Sigmoid colon (tissue), 7 donors: ENCODE measurements at places on chromosomes 3 and 15. TPM values are rescaled to one million over a fixed set of nuclear protein-coding genes. Genes with fewer than 3 reads are reported as not detected.

Gene PAK6
- 1.4 TPM for total RNA-seq

Gene HIGD2B
- total RNA-seq, result not detected

Gene CADPS
- 8.2 TPM for total RNA-seq

Gene MGA
- total RNA-seq, result 64.8 TPM

Gene COL8A1
- 16.0 TPM for total RNA-seq

Gene SLC38A3
- total RNA-seq, result 0.28 TPM

Gene ASB14
- not detected for total RNA-seq

Gene ADGRG7
- not detected for total RNA-seq

Gene PDCD10
- 62.4 TPM for total RNA-seq

Gene CCDC39
- not detected for total RNA-seq

DNA sequence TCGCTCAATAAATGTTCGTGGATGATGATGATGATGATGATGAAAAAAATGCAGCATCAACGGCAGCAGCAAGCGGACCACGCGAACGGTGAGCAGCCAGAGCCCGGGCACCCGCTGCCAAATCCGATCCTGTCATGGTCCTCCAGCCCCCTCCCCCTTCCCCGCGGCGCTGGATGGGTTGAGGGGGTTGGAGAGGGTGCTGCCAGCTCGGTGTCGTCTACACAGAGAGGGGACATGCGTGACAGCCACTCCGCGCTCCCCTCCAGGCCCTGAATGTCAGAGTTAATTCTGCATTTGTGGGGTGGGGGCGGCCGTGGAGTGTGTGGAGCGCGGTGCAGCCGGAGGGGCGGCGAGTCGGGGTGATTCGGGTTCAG lies 722 bp downstream of the CACNA1D start:
- peaks cover 55% of the 10 kb centered on the region for H3K4me1 ChIP-seq
- peak overlapping the region; percentile 34 for H3K4me3 ChIP-seq
- no peaks in the 10 kb centered on the region for H3K27me3 ChIP-seq
- H3K36me3 ChIP-seq, result no peaks in the 10 kb centered on the region
- H3K27ac ChIP-seq, result peak overlapping the region; percentile 66
- no peak for DNase-seq

DNA sequence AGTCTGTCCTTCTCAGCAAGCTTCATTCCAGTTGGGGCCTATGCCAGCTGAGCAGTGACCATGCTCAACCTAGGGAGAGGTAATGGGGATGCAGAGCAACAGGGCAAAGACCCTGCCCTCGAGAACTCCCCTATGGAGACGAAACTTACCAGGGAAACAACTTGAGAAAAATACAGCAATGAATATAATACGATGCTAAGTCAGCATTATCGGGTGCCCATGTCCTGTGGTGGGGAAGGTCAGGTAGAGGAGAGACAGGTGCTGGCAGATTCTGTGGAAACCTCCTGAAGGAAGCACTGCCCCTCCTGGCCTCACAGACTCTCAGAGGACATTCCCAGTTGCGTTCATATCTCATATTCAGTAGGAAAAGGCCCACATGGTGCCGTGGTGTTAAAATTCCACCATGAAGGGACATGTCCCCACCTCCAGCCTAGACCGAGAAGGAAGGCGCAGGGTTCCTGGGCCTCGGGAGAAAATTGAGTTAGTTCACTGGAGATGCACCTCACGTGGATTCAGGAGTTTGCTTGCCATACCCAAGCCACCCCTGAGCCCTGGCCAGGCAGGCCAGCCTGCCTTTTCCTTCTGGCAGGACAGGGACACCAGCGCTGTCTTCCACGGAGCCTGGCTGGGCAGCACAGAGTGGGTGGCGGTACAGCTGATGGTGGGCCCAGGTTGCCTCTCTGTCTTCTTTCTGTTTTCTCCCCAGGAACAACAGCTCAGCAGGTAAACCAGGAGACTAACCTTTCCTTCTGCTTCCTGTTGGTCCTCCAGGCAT lies 62.4 kb downstream of the BOC start:
- H3K36me3 ChIP-seq, result peaks cover 74% of the 10 kb centered on the region
- no peak overlapping the region for H3K4me3 ChIP-seq
- peak overlapping the region; percentile 88 for H3K27ac ChIP-seq
- peak; percentile 59 for DNase-seq
- H3K4me1 ChIP-seq, result peaks cover 34% of the 10 kb centered on the region

GRCh38 chr3:76908156-76908555 lies 131.7 kb upstream of the ROBO2 start:
- no peak overlapping the region for H3K27ac ChIP-seq
- H3K36me3 ChIP-seq, result no peaks in the 10 kb centered on the region
- H3K4me3 ChIP-seq, result no peak overlapping the region
- DNase-seq, result no peak

- no peaks in the 10 kb centered on the region for H3K27me3 ChIP-seq
- H3K36me3 ChIP-seq, result no peaks in the 10 kb centered on the region
- no peak overlapping the region for H3K27ac ChIP-seq
- DNase-seq, result peak; percentile 21
Measured at GRCh38 chr15:70179309-70179892, 81.7 kb upstream of the TLE3 start.

- no peaks in the 10 kb centered on the region for H3K27me3 ChIP-seq
- H3K36me3 ChIP-seq, result no peaks in the 10 kb centered on the region
- H3K4me3 ChIP-seq, result no peak overlapping the region
- no peaks in the 10 kb centered on the region for H3K4me1 ChIP-seq
- no peak for DNase-seq
Measured at GRCh38 chr3:96039632-96040031, 774.8 kb upstream of the EPHA6 start.

DNA sequence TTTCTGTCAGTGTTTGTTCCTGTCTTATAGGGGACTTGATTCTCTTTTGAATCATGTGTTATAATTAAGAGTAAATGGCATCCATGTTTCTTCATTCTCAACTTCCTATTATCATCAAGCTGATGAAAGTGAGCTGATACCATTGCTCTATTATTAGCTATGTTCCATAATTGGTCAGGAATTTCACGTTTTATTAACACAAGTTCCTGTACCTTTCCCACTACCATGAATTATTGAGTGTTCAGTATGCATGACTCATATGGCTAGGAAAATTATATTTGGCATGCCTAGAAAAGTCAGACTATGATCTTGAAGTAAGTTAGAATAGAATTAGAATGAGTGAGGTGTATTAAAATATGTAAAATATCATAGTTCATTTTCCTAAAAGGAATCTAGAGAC lies 278.9 kb upstream of the LRRC3B start:
- no peaks in the 10 kb centered on the region for H3K27me3 ChIP-seq
- no peaks in the 10 kb centered on the region for H3K36me3 ChIP-seq
- H3K27ac ChIP-seq, result no peak overlapping the region
- no peak overlapping the region for H3K4me3 ChIP-seq
- no peak for DNase-seq
- H3K4me1 ChIP-seq, result no peaks in the 10 kb centered on the region

DNA sequence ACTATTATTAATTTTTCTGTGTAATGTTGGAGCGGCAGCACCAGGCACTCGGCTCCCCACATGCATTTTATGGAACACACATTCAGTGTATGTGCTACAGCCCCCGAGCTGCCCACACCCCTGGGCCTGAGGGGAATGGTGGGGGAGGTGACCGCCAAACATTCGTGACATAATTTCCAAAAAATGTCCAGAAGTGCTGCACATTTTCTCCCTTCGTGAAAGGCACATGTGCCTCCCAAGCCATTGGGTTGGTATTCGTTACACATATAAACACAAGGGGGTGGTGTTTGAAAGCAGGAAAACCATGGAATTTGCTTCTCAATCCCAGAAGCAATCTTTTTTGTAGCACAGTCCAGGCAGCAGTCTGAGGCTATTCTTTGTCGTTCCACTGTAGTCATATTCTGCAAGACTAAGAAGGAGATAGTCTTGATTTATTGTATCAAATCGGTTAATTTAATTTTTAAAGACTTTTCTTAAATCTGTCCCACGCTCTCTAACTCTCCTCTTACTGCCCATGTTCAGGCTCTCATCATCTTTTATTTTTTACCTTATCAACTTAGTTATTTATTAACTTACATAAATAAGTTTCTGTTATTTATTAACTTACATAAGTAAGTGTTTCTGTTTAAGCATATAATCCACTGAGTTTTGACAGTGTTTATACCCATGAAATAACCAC lies 39.2 kb upstream of the POLR2M start:
- no peak for DNase-seq
- H3K36me3 ChIP-seq, result no peaks in the 10 kb centered on the region
- H3K4me1 ChIP-seq, result no peaks in the 10 kb centered on the region
- no peaks in the 10 kb centered on the region for H3K27me3 ChIP-seq
- no peak overlapping the region for H3K4me3 ChIP-seq

DNA sequence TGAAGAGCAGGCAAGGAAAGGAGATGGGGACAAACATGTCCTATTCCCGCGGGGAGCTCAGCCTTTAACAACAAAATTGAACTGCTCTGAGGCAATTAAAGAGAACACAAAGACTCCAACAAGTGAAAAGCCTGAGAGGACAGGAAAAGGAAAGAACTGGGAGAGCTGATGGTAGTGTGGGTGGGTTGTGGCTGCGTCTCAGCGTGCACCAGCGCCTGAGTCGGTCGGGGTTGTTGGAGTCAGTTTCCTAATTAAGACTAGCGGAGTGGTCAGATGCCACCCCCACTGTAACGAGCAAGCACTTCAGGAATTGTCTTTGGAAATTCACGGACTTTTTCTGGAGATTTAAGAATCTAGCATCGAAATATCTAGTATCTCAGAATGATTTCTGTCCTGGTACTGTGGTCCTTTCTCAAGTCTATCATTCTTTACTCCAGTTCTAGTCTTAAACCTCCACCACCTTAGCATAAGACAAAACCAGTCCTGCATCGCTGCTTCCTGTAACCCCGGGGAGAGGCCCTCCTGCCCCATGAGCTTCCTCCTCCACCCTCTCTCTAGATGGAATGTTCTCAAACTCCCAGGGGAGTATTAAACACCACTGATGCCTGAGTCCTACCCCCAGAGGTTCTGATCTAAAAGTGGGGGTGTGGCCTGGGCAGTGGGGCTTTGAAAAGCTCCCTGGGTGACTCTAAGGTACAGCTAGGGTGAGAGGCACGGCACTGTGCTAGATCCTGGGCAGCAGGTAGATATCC lies 104.0 kb downstream of the CYP19A1 start:
- H3K36me3 ChIP-seq, result no peaks in the 10 kb centered on the region
- no peak overlapping the region for H3K4me3 ChIP-seq
- H3K4me1 ChIP-seq, result no peaks in the 10 kb centered on the region
- no peak overlapping the region for H3K27ac ChIP-seq

DNA sequence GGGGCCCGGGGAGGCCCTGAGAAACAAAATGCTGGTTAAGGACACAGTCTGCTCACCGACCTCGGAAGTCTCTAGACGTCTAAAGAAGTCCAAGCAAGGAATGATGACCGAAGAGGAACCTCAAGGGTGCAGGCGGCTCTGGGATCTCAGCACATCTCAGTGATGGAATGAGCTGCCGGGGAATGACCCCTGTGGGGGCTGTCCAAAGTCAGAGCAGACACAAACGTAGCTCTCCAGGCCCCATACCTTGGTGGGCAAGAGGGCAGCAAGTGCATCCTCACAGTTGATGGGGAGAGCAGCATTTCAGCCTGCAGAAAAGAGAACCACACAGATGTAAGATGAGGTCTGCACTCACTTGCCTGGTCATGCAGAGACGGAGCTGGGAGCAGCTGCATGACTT lies 129.1 kb downstream of the IGF1R start:
- no peak overlapping the region for H3K4me3 ChIP-seq
- peak overlapping the region; percentile 63 for H3K27ac ChIP-seq
- H3K27me3 ChIP-seq, result no peaks in the 10 kb centered on the region
- no peak for DNase-seq

GRCh38 chr3:55626279-55626665 lies 139.2 kb upstream of the WNT5A start:
- no peak for DNase-seq
- H3K27me3 ChIP-seq, result no peaks in the 10 kb centered on the region
- peaks cover 6% of the 10 kb centered on the region for H3K4me1 ChIP-seq
- H3K27ac ChIP-seq, result no peak overlapping the region
- H3K4me3 ChIP-seq, result no peak overlapping the region
- H3K36me3 ChIP-seq, result no peaks in the 10 kb centered on the region

DNA sequence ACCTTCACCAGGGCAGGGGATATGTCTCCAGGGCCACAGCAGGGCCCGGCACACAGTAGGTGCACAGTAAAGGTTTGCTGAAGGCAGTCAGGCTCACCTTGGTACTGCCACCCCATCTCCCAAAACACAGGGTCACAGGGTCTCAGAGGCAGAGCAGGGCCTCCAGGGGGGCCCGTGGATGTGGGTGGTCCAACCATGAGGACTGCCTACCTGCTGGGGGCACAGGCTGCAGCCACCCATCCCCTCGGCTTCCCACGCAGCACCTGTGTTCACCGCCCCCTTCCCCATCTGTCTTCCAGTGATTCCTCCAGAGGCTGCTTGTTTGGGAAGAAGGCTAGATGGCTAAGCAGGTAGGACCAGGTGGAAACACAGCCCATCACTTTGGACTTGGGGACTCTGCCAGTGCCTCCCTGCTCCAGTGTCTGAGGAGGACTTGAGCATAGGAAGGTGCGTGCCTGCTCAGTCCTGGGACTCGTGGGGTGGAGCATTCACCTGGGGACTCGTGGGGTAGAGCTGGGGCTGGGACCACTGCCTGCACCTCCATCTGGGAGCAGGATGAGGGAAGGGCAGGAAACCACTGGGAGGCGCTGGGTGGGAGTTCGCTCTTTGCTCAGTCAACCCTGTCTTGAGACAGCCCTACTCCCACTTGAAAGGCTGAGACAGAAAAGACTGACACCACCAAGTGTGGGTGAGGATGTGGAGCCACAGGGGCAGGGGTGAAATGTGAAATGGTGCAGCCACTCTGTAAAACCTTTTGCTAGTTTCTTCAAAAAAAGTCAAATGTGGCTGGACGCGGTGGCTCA lies 18.8 kb upstream of the PLXND1 start:
- DNase-seq, result peak; percentile 71
- no peaks in the 10 kb centered on the region for H3K36me3 ChIP-seq
- H3K4me3 ChIP-seq, result no peak overlapping the region
- H3K4me1 ChIP-seq, result no peaks in the 10 kb centered on the region
- H3K27me3 ChIP-seq, result no peaks in the 10 kb centered on the region
